ENCODE measurements at places on chromosomes 12 and 14.

DNA sequence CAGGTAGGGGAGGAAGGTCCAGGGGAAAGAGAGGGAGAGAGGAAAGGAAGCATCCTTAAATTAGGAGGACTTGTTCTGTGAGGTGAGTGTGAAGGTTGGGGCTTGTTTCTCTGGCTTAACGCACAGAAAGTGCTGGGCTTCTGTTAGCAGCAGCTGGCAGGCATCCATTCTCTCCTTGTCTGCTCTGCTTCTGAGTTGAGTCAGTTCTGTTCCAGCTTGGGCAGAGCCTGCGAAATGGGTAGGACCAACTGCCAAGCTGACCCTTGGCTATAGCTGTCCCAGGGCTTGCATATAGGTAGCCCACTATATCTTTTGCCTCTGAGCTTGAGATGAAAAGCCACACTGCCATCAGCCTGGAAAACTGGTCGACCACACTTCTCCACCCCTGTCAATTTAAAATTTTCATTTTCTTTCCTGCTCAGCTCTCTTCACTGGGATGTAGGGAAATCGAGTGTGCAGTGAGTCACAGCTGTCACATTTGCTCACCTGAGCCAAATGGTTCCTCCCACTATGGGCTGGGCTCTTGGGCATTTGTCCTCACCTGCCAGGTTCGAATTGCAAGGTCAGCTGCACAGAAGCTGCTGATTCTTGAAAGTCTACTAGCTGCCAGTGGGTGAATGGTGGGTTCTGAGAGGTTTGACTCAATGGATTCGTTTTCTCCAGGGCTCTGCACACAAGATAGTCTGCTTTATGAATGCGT lies 256.4 kb upstream of the PWP1 start:
- no peaks in the 10 kb centered on the region for H3K4me1 ChIP-seq
- H3K27me3 ChIP-seq: peaks cover 2% of the 10 kb centered on the region
- DNase-seq: peak; percentile 66
- no peaks in the 10 kb centered on the region for H3K36me3 ChIP-seq
- H3K4me3 ChIP-seq: no peak overlapping the region
- H3K27ac ChIP-seq: no peak overlapping the region

DNA sequence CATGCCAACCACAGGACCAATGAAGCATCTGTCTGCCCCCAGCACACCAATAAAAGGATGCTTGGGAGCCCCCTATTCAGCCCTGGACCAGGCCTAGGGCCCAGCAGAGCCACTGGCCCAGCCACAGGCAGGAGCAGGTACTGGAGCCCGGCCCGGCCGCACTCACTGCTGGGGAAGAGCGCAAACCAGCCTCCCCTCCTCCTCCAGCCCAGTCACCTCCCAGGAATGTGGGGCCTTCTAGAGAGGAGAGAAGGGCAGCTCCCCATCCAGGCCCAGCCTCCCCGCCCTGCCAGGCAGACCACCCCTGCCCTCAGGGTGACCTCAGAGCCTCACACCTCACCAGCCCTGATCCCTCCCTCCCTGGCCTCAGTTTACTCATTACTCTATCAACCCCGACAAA lies 56.2 kb downstream of the CCNK start:
- H3K27me3 ChIP-seq: no peaks in the 10 kb centered on the region
- no peak overlapping the region for H3K4me3 ChIP-seq
- no peak overlapping the region for H3K27ac ChIP-seq
- peaks cover 29% of the 10 kb centered on the region for H3K4me1 ChIP-seq

DNA sequence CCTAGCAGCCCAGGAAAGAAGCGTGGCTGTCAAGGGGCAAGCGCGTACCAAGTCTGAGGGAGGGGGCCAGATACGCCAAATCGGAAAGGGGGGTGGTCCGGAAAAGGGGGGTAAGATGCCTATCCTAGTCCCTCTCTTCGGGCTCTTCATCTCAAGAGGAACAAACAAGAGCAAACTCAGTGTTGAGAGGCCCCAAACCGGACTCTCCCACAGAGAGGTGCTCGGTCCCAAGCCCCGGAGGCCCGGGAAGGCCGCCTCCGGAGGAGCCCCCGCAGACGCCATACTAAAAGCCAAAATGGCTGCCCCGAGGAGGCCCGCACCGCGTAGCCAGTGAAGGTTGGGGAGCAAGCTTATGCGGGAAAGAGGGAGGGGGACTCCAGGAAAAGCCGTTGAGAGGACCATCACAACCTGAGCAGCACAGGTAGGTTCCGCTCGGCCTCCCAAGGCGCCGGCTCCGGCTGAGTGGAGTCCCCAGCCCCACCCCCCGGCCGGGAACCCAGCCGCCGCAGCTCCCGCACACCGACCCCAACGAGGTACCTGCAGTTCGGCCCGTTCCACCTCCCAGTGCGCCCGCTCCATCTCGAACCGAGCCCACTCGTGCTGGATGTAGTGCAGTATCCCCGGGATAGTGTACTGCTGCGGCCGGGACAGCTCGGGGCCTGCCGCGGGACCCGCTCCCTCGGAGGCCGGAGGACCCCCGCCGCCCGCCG lies at the start of gene AP4S1:
Gene AP4S1 (plus strand): TSS at position 283 of the 710 bp plus-strand sequence. CDS start 40,548 bp downstream, outside the sequence.
- H3K4me3 ChIP-seq: peak within 1 kb of the TSS; percentile 99
- peak within 1 kb of the TSS; percentile 98 for H3K27ac ChIP-seq
- H3K36me3 ChIP-seq: peaks cover 4% of the 10 kb centered on the region
- no peaks in the 10 kb centered on the region for H3K4me1 ChIP-seq
- H3K27me3 ChIP-seq: no peaks in the 10 kb centered on the region

- no peak for DNase-seq
- H3K36me3 ChIP-seq: no peaks in the 10 kb centered on the region
- no peak overlapping the region for H3K4me3 ChIP-seq
- no peaks in the 10 kb centered on the region for H3K4me1 ChIP-seq
Measured at GRCh38 chr12:111068290-111068689, 147.9 kb upstream of the MYL2 start.

GRCh38 chr14:77681196-77682157 lies 26.3 kb downstream of the ALKBH1 start:
- DNase-seq: peak; percentile 57
- H3K36me3 ChIP-seq: peaks cover 25% of the 10 kb centered on the region

- DNase-seq: no peak
- no peaks in the 10 kb centered on the region for H3K36me3 ChIP-seq
- no peak overlapping the region for H3K4me3 ChIP-seq
- peaks cover 5% of the 10 kb centered on the region for H3K4me1 ChIP-seq
- H3K27me3 ChIP-seq: no peaks in the 10 kb centered on the region
- H3K27ac ChIP-seq: no peak overlapping the region
Measured at GRCh38 chr14:85468816-85469215, 61.1 kb upstream of the FLRT2 start.

DNA sequence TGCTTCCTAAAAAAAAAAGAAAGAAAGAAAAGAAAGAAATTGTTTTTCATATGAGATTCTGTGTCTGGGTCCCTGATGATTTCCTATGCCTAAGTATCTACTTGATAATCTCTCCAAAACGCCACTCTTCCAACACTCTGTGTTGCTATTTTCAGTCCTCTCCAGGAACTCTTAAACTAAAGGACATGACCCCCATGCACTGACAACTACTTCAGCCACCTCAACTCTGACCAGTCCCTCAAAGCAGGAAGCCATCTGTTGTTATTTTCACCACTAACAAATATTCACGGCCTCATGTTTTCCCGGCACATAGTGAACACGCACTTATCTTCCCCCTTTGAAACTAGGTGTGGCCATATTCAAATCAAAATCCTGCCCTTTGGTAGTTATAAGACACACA lies 259.3 kb downstream of the PPFIA2 start:
- no peak for DNase-seq
- no peak overlapping the region for H3K4me3 ChIP-seq
- no peak overlapping the region for H3K27ac ChIP-seq

DNA sequence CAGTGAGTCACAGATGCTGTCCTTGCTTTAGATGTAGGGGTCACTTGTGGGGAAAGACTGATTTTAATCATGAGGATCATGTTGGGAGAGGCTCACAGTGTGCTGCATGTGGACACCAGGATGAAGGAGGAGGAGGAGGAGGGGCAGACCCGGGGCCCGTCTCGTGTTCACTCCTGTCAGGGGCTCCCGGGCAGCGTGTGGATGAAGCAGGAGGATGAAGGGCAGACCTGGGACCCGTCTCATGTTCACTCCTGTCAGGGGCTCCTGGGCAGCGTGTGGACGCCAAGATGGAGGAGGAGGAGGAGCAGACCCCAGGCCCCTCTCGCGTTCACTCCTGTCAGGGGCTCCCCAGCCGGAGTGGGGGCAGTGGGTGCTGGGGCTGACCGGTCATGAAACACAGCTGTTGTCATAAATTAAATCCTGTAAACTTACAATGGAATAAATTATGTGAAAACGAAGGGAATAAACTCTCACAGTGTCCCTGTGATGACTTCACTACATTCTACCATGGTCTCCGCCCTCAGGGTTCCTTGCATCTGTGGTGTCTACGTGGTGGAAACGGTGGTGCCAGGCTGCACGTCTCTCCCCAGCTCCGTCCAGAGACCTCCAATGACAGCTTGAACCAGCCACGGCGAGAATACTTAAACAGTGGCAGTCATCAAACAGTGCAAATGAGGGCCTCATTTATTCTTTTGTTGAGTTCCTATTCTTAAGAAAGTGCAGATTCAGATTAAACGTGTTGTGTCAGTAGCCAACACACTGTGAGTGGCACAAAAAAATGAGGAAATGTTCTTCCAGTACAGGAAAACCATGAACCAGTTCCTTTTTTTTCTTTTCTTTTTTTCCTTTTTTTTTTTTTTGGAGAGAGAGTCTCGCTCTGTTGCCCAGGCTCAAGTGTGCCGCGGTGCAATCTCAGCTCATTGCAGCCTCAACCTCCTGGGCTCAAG lies 37.7 kb upstream of the SFSWAP start:
- H3K27ac ChIP-seq: no peak overlapping the region
- DNase-seq: no peak
- peaks cover 4% of the 10 kb centered on the region for H3K27me3 ChIP-seq
- H3K36me3 ChIP-seq: no peaks in the 10 kb centered on the region
- H3K4me3 ChIP-seq: no peak overlapping the region

GRCh38 chr14:54688229-54688628 lies 121.3 kb downstream of the SAMD4A start:
- H3K27me3 ChIP-seq: no peaks in the 10 kb centered on the region
- DNase-seq: no peak
- H3K36me3 ChIP-seq: no peaks in the 10 kb centered on the region
- H3K4me3 ChIP-seq: no peak overlapping the region

DNA sequence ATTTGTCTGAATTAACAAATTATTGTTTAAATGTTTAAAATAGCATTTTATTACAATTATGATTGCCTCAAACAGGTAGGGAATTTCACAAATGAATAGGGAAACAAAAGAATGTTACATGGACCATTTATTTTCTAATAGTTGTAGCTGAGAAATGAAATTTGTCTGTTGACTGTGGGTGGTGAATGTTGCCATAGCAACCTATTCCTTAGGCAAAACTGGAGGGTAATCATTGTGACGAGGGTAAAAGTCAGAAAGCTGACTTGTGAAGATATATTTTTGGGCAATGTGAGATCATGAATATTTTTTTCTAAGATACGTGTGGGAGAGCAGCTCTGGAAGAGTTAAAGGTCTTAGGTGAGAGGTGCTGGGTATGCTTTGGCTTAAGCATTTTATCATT lies 24.2 kb upstream of the CLEC14A start:
- no peak for DNase-seq
- H3K4me1 ChIP-seq: no peaks in the 10 kb centered on the region
- no peak overlapping the region for H3K27ac ChIP-seq
- no peaks in the 10 kb centered on the region for H3K27me3 ChIP-seq

DNA sequence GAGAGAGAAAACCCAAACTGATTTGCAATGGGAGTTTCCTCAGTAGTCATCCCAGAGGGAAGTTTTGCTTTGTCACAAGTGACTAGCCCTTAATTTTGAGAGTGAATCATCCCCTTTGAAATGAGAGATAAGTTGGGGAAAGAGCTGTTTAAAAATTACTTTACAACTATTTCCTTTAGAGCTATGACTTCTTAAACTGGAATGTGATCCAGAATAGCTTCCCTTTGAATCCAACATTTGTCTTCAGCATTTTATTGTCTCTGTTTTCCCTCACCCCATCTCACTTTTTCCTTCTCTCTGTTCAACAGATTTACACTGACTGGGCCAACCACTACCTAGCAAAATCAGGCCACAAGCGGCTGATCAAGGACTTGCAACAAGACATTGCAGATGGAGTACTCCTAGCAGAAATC lies 109.3 kb downstream of the NAV3 start:
- H3K4me3 ChIP-seq: no peak overlapping the region
- H3K36me3 ChIP-seq: no peaks in the 10 kb centered on the region
- H3K4me1 ChIP-seq: no peaks in the 10 kb centered on the region
- no peaks in the 10 kb centered on the region for H3K27me3 ChIP-seq

- peak; percentile 43 for DNase-seq
- no peak overlapping the region for H3K27ac ChIP-seq
- H3K36me3 ChIP-seq: no peaks in the 10 kb centered on the region
- no peaks in the 10 kb centered on the region for H3K4me1 ChIP-seq
Measured at GRCh38 chr12:3463921-3464320, 27.1 kb upstream of the PRMT8 start.

DNA sequence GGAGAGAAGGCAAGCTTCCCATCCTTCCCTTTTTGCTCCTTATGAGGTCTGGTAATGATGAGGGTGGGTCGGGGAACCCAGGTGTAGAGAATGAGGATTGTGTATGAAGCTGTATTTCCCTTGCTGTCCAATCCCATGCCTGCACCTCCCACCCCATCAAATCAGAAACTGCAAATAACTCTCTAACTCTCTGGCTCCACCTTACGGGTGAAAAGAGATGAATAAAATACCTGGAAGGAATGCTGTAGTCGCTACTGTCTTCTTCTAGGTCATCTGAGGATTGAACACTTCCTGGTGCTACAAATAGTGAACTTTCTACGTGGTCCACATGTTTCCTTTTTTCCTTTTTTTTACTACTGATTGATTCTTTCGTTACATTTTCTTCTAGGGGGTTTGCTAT lies 38.9 kb upstream of the DICER1 start:
- H3K27me3 ChIP-seq: no peaks in the 10 kb centered on the region
- no peak overlapping the region for H3K4me3 ChIP-seq
- no peaks in the 10 kb centered on the region for H3K4me1 ChIP-seq
- no peak overlapping the region for H3K27ac ChIP-seq
- no peak for DNase-seq
- peaks cover 31% of the 10 kb centered on the region for H3K36me3 ChIP-seq

DNA sequence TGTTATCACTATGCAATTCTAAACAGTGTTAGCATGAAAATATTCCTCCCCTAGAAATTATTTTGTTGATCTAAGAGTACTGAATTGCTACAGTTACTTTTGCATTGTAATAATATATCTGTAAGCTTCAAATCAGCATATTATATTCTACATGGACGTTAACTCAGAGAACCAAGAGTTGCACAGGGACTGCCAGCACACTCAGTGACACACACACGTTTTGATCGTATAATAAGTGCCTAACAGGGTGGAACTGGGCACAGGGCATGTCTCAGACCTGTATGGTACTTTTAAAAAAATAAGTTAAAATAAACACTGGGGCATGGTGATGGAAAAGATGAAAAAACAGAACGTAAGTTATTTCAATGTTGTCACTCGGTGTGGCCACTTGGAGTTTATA lies 451.6 kb downstream of the RGS6 start:
- no peaks in the 10 kb centered on the region for H3K4me1 ChIP-seq
- no peak for DNase-seq
- no peaks in the 10 kb centered on the region for H3K36me3 ChIP-seq

- peak; percentile 2 for DNase-seq
- no peaks in the 10 kb centered on the region for H3K4me1 ChIP-seq
- no peaks in the 10 kb centered on the region for H3K27me3 ChIP-seq
- peak overlapping the region; percentile 52 for H3K27ac ChIP-seq
- H3K36me3 ChIP-seq: no peaks in the 10 kb centered on the region
Measured at GRCh38 chr12:10069099-10069498, 29.7 kb downstream of the CLEC1A start.

Data from large intestine (tissue), 12 donors.